ENCODE measurements at places on chromosomes 6 and 20.

- no peak for DNase-seq
Measured at GRCh38 chr20:10998476-10998875, 324.7 kb upstream of the JAG1 start.

GRCh38 chr20:12391099-12391498 lies 473.4 kb downstream of the BTBD3 start:
- no peak for DNase-seq

DNA sequence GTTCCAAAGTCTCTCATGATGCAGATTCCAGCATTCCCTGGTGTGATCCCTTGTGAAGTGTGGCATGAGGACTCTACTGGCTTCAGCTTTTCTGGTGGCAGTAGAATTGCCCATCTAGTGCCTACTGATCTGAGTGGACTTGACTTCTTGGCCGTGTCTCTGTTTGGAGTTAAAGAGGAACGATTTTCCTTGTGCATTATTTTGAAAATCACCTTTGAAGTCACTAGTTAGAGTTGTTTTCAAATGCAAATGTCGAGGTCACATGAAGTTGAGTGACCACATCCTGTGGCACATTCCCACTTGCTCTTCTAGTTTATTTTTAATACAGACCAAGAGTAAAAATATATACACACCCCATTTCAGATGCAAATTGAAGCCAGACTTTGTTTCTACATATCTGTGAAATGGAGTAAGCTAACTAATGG lies 270.7 kb upstream of the TAB2 start:
- no peak for DNase-seq

- DNase-seq: no peak
Measured at GRCh38 chr20:63589261-63590217, 15.5 kb upstream of the HELZ2 start.

GRCh38 chr20:57500962-57501361 lies 24.0 kb downstream of the CTCFL start:
- no peak for DNase-seq

GRCh38 chr6:35662999-35663398 lies 25.7 kb downstream of the FKBP5 start:
- no peak for DNase-seq
